ENCODE measurements at places on chromosomes 12 and 14.

- DNase-seq = no peak
Measured at GRCh38 chr12:94889445-94890210, 113.9 kb downstream of the NDUFA12 start.

DNA sequence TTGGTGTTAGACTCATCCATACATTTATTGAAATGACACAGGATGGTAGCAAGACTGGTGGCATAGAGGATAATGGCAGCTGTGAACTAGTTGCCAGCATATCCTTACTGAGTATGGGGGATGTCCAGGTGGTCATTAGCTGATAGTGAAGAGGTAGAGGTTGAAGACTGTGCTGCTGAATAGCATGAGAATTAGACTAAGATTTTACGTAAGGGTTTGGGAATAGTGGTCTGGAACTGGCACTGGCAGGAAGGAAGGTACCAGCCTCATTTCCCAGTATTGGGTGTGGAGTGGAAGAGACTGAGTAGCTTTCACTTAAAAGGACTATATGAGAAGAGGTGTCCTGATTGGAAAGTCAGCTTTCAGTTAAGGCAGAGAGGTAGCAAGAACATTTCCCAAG lies 6.5 kb downstream of the ERC1 start:
- no peak for DNase-seq

GRCh38 chr12:5718073-5718472 lies 227.0 kb downstream of the ANO2 start:
- no peak for DNase-seq

DNA sequence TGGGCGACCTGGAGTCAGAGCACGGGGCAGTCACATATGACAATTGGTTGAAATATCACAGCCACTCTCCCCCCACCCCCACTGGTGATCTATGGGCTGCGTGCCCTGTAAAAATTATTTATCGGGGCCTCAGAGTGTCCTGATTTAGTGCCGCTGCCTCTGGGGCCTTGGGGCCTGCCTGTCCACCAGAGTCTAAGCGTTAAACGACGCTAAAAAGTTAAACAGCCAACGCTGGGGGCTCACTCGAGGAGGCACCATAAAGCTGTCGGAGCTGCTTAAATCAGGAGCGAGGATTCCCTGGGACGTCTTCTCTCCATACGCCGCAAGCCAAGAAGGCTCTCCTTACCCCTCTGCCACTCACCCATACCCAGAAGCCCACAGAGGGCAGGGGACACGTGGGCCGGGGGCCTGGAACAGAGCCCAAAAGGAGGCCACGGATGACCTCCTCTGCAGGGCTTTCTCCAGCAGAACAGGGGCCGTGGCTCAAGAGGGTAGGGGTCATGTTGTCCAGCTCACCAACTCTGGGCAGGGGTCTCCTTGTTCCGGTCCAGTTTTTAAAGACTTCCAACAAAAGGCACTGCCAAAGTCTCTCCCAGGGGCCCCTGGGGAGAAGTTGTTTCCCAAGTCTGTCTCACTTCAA lies 42.2 kb downstream of the SMUG1 start:
- no peak for DNase-seq

DNA sequence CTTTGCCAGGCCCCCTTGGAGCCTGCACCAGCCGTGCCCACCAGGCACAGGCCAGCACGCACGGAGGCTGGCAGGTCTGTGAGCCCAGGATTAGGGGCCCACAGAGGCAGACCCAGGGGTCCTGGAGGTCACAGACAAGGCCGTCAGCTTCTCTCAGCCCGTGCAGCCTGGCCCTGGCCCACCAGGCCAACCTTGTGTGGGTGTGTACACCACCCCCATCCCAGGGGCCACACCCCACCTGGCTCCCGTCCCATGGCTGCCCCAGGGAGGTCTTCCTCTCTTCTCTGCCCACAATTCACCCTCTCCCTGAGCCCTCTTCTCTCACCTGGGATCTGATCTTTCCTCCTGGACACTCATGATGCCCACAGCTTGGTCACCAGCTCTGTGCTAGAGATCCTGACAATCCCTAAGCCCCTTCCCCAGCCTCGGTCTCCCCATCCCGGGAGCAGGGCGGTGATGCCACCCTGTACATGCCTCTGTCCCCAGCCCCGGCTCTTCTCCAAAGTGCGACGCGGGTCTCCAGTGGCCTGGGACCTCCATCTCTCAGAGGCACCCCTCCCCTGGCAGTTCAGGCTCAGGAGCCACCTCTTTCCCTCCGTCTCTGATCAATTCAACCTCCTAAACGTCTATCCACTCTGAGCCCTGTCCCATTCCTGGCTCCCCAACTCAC lies 31.1 kb upstream of the GPR132 start:
- no peak for DNase-seq

GRCh38 chr14:21617614-21618013 lies 17.1 kb downstream of the OR10G2 start:
- DNase-seq = no peak

GRCh38 chr12:120759591-120760348 lies 34.1 kb downstream of the ACADS start:
- DNase-seq = no peak

GRCh38 chr12:31118347-31119191 lies 44.9 kb downstream of the DDX11 start:
- DNase-seq = no peak

- no peak for DNase-seq
Measured at GRCh38 chr14:84643446-84643845, 886.5 kb upstream of the FLRT2 start.

DNA sequence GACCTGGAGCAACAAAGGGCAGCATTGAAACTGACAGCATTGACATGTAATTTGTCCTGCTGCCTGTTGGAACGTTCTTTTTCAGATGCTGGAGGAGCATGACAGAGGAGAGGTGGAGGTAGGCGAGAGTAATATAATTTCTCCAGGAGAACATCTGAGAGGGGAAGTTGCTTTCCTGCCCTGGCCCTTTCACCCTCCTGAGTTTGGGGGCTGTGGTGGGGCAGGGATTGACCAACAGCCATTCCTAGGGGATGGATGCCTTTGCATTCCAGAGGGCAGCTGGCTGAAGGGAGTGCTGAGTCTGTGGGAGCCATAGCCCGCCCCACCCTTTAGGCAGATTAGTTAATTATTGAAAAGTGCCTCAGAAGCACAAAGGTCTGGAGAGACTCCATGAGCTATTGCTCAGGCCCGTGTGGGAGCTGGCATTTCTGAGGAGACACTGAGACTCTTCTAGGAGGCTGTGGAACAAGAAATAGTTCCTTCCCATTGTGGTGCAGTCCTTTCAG lies 73.5 kb downstream of the ARF6 start:
- no peak for DNase-seq

- DNase-seq = peak; percentile 8
Measured at GRCh38 chr12:42473130-42473529, 116.4 kb downstream of the PRICKLE1 start.

DNA sequence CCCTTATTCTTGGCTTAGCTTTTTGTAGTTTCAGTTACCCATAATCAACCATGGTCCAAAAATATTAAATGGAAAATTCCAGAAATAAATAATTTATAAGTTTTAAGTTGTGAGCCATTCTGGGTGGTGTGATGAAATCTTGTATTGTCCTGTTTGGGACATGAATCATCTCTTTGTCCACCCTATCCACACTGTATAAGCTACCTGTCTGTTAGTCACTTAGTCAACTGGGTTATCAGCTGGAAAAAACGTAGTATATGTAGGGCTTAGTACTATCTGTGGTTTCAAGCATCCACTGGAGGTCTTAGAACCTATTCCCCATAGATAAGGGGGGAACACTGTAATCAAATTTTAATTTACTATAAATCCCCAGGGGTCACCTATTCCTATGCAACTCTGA lies 52.7 kb downstream of the NKX2-1 start:
- no peak for DNase-seq

GRCh38 chr12:32542428-32543229 lies 136.5 kb upstream of the DNM1L start:
- no peak for DNase-seq

- DNase-seq = no peak
Measured at GRCh38 chr14:99772371-99773283, 20.6 kb upstream of the EML1 start.

- peak; percentile 81 for DNase-seq
Measured at GRCh38 chr14:69242311-69243224, 17.4 kb upstream of the GALNT16 start.

DNA sequence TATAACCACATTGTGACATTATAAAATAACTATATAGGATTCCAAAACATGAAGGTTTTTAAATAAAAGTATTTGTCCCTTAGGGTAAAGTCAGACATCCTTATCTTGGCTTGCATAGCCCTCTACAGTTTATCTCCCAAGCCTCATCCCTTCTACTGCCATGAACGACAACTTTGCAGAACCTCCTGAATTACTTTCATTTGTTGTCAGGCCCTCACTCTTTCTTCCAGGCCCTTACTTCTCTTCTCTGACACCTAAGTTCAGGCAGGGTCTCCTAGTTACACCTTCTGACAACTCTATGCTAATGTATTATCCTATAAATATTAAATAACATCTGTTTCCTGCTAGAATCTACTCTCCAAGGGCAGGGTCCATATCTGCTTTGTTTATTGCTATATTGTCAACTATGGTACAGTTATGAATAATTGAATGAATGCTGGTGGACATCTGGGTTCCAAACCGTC lies 115.7 kb upstream of the MDM1 start:
- no peak for DNase-seq

DNA sequence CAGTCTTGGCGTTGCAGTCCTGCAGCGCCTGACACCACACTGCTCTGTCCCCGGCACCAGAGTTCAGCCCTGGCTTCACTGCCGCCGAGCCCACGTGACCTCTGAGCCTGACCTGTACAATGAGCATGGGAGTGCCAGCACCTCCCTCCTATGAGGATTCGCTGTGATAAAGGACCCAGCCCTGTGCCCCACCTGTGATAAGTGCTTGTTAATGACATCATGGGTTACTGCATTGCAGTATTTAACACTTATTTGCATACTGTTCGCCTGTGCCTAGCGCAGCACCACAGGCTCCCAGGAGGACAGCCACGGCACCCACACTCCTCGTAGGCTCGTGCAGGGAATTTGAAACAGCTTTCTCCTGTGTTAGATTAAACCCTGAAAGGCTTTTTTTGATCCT lies 118.2 kb upstream of the GSC start:
- no peak for DNase-seq

GRCh38 chr12:31874961-31875608 lies 84.1 kb upstream of the RESF1 start:
- DNase-seq = peak; percentile 81

GRCh38 chr12:82883394-82884355 lies 197.0 kb downstream of the TMTC2 start:
- DNase-seq = no peak

DNA sequence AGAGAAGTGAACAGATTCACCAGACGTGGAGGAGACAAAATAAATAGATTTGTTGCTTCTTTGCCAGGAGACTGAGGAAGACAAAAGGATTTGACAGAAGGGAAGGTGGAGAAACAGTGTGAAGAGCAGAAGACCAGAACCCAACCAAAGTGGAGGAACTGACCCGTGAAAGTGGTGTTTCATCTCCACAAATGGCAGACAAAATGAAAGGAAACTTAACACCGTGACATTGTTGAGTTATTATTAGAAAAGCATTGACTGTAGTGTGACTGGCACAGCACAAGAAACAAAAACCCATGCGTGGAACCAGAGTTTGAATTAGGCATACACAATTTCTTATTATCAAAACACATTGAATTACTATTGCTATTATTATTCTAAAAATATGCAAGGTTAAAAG lies 518.1 kb downstream of the TMEM121 start:
- no peak for DNase-seq

DNA sequence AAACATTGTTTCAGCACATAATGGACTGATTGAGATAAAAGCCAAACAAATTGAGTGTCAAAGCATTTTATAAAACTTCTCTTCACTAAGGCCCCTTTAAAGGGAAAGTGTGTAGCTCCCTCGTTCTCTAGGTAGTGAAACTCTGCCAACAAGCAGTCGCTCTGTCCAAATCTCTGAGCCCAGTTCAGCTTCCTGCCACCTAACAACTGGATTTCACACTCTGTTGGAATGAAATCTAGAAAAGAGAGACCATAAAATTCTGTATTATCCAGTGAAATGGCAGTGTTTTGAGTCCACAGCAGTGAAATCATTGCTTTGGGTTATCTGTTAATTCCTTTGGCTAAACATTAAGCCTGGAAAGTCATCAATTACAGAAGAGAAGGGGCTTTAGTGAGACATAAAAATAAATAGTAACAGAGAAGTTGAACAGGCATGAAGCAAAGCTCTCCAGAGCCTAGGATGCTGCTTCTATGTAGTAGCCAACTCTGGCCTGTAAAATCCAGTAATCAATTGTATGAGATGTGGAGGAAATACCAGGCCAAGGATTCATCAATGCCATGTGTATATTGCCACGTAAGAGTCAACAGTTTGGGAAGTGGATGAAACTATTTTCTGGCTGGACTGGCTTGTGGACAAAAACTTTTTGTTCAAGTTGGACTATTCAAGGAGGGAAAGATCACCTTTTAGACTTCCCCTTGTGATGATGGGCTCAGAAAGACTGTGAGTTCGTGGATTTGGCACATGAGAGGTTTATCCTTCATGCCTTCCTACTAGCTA lies 122.5 kb downstream of the WIF1 start:
- DNase-seq = no peak

- peak; percentile 42 for DNase-seq
Measured at GRCh38 chr14:64337888-64338615, 43.9 kb upstream of the ESR2 start.

DNA sequence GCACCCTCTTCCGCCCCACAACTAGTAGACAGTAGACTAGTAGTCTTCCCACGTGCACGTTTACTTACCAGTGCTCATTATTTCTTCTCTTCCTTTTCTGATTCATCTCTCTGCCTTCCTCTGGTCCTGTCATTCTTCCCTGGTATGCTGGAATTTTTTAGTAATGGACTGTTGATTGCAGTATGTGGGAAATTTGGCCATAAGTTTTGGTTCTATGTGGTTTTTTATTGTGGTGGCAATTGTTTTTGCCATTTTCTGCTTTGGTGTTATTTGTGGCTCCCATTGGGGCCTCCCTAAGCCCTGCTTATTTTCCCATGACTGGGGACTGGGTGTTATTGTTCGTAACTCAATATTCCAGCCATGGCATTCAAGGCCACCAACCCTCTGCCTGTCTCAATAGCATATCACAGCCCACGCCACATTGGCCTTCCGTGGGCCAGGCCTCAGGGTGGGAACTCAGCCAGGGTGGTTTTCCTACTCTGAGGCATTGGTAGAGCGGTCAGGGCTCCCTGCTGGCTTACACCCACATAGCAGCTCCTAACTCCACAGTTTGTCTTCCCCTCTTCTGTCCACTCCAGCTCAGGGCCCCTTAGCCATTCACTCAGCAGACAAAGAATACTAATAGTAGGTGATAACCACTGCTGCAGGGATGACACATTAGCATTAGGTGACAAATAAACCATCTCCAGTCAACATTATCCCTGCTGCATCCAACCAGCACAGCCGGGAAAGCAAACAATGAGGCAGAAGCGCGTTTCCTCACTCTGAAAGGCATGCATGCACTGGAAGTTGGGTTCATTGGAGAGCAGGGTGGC lies 321.5 kb downstream of the CACNA1C start:
- no peak for DNase-seq
